ENCODE measurements at places on chromosomes 3 and 15.

DNA sequence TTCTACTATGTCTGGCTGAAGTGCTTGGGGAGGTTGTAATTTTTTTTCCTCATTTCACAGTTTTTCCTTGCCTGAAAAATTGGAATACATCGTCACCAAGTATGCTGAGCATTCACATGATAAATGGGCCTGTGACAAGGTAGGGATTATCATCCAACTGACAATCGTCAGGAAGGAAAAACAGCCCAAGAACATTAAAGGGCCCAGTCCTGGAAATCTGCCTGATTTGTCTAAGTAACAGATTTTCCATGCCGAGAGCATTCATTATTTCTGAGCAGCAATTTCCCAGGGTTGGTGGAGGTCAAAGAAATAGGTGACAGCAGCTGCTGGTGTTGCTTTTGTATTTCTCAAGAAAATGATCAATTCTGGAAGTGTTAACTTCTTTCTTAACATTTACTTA is 226.0 kb upstream of the CHRM5 start:
- no peak for DNase-seq

- no peak for DNase-seq
These were observed 317.7 kb upstream of the TPRG1 start for GRCh38 chr3:188853856-188854771.

GRCh38 chr15:75107908-75108838 is 84.8 kb downstream of the PPCDC start:
- DNase-seq = peak; percentile 28

- no peak for DNase-seq
These were observed 617.7 kb upstream of the NR2F2 start for GRCh38 chr15:95712785-95713184.

GRCh38 chr15:47786371-47786770 is 69.1 kb downstream of the SEMA6D start:
- no peak for DNase-seq

DNA sequence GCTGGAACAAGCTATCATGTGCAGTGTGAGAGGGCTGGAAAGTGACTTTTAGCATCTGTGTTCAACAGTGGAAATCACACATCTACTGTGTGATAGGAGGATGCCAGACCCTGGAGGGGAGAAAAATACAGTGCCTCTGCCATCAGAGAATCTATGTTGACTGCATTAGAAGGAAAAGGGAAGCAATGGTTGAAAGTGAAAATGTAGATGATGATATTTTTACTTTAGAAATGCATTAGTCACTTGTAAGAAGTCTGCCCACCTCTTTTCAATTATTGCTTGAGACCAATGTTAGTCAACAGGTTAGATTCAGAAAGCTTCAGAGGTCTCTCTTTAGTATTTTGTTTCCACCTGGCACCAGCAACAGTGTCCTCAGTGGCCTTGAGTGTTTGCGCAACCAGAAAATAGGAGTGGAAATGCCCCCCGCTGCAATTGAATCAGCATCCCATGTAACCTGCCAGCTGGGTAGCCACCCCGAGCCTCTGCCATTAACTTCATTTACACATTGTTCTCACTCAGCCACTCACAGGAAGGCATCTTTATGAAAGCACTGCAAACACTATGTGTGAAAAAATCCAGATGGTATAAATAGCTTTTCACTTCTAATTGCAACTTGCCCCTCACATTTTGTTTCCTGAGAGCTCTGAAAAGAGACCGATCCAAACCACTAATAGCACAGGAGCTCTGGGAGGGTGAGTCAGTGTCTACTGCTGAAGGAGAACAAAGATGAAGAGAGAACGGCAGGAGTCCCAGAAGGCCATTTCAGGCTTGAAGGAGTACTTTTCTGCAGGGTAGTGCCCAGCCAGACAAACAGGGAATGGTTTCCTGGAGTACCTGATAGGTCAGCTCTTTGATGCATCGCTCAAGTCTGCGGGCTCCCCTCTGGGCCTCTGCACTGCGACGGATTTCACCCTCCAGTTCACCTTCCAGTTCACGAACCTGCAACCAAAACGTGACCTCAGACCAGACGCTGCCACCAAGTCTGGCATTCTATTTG is 92.1 kb downstream of the HHLA2 start:
- peak; percentile 9 for DNase-seq

DNA sequence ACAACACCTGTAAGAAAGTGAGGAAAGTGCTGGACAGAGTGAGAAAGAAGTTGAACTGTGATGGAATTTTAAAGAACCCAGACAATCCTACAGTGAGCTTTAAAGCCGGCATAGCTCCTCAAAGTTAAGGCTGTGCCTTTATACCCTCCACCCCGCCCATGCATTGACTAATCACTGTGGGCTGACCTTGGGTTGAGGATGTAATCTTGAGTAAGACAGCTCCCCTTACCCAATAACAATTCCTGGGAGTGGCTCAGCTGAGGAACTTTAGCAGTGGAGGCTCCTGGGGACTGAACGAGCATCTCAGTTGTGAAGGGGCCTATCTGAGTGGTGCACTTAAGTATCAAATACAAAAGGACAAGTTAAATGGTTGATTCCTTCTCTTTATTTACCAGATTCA is 35.7 kb upstream of the ZNF770 start:
- no peak for DNase-seq

DNA sequence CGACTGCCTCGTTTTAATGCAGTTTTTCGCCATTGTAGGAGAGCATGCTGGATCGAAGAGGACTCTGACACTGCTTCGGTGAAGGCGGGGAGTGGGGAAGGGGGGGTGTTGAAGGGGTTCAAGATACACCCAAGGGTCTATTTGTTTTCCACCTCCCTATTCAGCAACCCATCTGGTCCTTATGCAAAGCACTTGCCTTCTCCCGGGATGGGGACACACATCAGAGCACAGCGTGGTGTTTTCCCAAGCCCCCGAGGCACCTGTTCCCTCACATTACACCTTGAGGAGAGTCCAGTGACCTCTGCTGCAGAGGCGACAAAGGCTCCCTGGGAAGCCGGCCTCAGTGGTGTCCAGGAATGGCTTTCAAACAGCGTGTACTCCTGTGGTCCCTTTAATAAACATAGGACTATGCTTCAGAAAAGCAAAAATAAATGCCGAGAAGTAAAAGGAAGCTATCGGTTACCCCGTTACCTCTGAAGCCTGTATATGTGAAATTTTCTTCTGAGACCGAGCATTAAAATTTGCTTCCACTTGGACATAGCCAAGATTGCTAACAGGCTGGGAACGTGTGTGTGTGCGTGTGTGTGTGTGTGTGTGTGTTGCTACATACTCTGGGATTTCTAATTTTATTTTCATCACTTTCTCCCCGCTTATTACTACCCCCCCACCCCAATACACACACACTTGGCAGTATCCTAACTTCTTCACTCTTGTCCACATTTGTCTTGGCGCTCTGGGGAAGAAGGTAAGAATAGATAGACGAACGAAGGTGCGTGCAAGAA is 53.2 kb downstream of the CCDC54 start:
- no peak for DNase-seq

GRCh38 chr15:45548753-45549520 is 26.4 kb upstream of the SLC30A4 start:
- no peak for DNase-seq

DNA sequence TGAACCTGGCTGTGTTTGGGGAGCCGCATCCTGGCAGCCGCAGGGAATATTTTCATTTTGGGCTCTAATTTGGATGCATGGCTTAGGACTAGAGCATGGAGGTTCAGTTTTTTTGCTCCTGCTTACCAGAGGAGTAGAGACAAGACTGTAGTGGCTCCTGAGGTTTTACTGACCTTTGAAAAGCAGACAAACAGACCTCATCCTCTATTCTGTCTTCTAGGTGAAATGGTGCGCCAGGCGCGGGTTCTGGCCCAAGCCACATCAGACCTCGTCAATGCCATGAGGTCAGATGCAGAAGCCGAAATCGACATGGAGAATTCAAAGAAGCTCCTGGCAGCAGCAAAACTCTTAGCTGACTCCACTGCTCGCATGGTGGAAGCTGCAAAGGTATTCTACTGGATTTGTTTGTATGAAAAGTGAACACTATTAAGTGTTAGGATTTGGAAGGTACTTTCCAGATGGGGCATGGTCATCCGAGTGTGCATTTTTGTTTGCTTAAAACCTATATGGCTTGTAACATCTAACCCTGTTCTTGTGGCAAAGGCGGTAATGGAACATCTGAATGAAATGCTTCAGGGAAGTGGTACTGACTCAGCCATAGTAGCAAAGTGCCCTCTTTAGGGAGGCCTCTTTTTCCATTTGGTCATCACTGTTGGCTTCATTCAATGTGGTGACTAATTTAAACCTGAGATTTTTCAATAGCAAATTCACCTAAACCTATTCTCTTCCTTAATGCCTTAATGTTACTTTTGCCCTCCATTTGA is 330.7 kb upstream of the TPM1 start:
- DNase-seq = no peak

DNA sequence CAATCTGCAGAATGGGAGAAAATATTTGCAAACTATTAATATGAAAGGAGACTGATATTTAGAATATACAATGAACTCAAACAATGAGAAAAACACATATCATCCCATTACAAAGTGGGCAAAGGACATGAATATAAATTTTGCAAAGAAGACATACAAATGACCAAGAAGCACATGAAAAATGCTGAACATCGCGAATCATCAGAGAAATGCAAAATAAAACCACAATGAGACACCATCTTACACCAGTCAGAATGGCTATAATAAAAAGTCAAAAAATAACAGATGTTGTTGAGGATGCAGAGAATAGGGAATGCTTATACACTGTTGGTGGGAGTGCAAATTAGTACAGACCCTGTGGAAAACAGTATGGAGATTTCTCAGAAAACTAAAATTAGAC is 83.6 kb downstream of the RAP2B start:
- no peak for DNase-seq

- no peak for DNase-seq
These were observed 310.4 kb downstream of the ERC2 start for GRCh38 chr3:56157693-56158362.

GRCh38 chr15:45138814-45139765 is 9.3 kb downstream of the DUOX1 start:
- DNase-seq = no peak

DNA sequence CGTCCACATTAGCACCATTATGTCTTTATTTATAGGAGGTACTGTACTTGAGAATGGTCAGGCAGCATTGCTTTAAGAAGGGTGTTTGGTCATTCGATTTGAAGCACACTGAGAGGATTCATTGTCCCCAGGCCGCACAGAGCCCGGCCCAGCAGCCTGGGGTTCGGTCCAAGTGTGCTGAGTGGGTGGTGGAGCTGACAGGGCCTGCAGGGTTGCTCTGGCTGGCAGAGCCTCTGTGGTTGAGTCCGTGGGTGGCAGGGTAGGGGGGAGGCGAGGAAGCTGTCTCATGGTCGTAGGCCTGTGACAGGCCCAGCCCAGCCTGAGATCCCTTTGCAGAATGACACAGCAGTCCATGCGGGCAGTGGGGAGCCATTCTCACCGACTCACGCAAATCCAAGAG is 227.7 kb upstream of the TOPAZ1 start:
- no peak for DNase-seq

GRCh38 chr3:129211345-129211744 is 27.6 kb upstream of the CNBP start:
- DNase-seq = no peak

GRCh38 chr3:197908957-197909701 is 40.9 kb upstream of the RPL35A start:
- no peak for DNase-seq

GRCh38 chr3:9028134-9028533 is 64.9 kb upstream of the RAD18 start:
- DNase-seq = no peak

- no peak for DNase-seq
These were observed 9.6 kb downstream of the UBL7 start for GRCh38 chr15:74451322-74451721.

DNA sequence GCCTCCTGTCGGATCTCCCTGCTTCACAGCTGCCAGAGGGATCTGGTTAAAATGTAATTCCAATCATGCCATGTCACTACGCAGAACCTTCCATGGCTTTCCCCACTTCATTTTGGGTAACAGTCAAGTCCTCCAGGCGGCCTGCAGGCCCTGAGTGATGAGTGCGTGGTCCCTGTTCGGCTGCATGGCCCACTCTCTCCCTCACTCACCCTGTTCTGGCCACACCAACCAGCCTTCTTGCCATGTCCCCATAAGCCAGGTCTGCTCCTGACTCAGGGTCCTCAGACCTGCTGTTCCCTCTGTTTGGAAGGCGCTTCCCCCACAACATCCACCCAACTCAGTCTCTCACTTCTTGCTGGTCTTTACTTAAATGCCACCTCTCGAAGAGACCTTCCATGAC is 41.6 kb upstream of the LINGO1 start:
- no peak for DNase-seq

GRCh38 chr3:156400062-156400461 is 154.9 kb downstream of the SSR3 start:
- DNase-seq = no peak

DNA sequence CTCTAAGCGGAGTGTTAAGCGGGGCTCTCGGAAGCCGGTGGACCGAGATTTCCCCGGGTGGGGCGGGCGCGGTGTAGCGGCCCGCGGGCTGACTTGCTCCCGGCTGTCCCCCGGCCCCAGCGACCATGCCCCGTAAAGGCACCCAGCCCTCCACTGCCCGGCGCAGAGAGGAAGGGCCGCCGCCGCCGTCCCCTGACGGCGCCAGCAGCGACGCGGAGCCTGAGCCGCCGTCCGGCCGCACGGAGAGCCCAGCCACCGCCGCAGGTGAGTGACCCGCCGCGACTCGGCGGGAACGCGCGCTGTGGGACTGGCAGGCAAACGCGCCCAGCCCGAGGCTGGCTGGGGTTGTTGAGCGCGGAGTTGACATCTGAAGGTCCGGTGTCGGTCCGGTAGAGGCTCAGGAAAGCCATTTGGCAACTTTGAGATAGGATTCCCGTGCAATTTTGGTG is 1.3 kb downstream of the SMC4 start:
- no peak for DNase-seq

GRCh38 chr3:116034794-116035193 is 410.5 kb downstream of the LSAMP start:
- no peak for DNase-seq

DNA sequence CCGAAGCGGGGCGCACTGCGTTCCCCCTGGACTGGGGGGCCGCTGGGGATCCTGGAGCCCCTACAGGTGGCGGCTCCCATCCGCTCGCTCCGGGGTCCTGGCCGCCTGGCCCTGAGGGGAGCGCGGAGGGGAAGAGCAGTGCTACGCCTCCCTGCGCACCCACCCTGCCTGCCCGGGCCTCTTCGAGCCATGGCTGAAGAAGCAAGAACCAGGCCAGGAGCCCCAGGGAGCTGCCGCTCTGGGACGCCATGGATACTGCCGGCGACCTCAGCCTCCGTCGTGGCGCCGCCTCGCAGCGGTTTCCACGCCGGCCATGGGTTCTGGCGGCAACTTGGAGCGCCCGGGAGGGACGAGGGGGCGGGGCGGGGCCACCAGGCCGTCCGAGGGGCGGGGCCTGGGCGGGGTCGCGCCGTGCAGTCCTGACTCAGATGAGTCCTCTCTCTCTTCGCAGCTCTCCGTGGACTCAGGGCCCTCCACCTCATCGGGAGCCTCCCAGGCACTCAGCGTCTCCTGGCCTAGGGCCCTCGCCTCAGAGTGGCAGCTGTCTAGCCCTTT is 50.9 kb downstream of the MYL3 start:
- peak; percentile 46 for DNase-seq

GRCh38 chr3:144129536-144130214 is 158.1 kb downstream of the DIPK2A start:
- DNase-seq = no peak
